ENCODE measurements at places on chromosomes 12 and 14.

GRCh38 chr12:51669271-51669670, 78.2 kb downstream of the SCN8A start:
- no peak for DNase-seq

- no peak for DNase-seq
Observed at GRCh38 chr14:101241807-101242278, 319.5 kb upstream of the DIO3 start.

DNA sequence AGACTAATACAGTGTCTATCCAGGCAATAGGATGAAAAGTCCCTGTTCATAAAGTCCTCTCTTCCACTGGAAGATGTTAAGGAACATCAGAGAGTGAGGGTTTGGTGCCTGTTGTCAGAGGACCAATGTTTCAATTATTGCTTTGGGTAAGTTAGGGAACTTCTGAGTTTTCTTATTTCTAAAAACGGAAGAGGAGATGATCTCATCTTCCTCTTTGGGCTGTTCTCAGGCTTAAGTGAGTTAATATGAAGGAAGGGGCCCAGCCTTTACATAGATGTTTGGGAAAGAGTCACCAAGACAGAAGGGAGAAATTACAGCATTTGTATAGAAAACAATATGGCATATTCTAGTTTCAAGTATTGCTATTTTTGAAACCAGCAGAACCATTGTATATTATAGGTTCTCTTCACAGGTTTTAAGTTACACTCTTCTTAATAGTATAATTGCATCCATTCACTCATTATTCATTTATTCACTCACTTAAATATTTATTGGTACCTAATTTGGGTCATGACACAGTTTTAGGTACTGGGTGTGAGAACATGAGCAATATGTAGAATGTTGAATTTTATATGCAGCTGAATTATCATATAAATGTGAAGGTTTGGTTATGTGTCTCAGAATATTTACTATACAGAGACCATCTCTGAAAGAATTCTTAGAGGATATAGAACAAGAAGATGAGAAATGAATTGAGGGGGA, 68.5 kb upstream of the LRIG3 start:
- no peak for DNase-seq

GRCh38 chr12:109987615-109988014, 8.6 kb downstream of the GIT2 start:
- DNase-seq = no peak

DNA sequence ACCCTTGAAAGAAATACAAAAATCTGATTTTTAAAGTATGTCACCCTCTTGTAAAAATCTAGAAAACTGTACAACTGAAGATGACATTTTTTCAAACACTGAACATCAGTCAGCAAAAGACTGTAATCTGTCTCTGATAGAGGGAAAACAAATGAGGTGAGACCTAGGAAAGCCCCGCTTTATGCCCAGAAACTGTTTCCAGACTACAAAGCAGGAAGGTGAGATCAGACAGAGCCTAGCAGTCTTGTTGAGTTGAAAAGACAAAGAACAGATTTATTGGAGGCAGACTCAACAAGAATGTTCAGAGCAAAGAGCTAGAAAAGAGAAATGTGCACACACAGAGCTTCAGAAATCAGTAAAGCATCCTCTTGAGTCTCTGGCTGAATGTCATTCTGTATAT, 873.6 kb downstream of the LRFN5 start:
- no peak for DNase-seq

- no peak for DNase-seq
Observed at GRCh38 chr12:51225771-51226170, 7.9 kb upstream of the POU6F1 start.

DNA sequence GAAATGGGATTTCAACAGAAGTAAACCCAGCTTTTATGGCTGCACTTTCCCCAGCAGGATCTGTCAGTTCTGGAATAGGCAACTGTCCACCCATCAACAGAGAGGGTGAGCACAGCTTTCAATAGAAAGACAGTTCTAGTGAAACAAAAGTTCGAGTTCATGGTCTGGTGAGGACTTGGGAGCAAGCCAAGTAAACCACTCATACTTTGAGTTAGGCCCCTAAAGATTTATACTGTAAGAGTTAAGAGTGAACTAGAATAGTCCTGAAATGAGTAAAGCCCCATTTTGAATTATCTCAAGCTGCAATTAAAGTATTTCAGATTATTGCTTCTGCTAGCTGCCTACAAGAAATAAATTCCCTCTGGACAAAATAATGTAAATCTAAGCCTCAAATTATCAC, 82.6 kb downstream of the METTL25 start:
- no peak for DNase-seq

- no peak for DNase-seq
Observed at GRCh38 chr12:43069768-43070221, 480.2 kb upstream of the PRICKLE1 start.

DNA sequence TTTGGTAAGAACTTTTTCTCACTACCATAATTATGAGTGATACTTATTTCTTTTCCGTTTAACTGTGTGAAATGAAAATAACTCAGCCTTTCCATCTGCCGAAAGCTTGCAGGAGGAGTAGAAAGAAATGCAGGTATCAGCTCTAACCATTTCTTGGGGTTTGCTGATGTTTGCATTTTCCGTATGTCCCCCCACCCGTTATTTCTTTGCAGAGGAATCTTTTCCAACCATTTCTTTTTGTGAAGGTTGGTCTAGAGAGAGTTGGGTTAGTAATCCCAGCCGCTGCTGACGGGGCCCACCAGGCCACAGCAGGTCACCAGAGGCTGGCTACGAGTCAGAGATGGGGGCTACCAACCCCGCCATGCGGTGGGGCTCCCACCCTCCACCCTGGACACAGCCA, 7.0 kb upstream of the PIWIL1 start:
- no peak for DNase-seq

- DNase-seq = no peak
Observed at GRCh38 chr14:99187858-99188257, 84.1 kb downstream of the BCL11B start.

DNA sequence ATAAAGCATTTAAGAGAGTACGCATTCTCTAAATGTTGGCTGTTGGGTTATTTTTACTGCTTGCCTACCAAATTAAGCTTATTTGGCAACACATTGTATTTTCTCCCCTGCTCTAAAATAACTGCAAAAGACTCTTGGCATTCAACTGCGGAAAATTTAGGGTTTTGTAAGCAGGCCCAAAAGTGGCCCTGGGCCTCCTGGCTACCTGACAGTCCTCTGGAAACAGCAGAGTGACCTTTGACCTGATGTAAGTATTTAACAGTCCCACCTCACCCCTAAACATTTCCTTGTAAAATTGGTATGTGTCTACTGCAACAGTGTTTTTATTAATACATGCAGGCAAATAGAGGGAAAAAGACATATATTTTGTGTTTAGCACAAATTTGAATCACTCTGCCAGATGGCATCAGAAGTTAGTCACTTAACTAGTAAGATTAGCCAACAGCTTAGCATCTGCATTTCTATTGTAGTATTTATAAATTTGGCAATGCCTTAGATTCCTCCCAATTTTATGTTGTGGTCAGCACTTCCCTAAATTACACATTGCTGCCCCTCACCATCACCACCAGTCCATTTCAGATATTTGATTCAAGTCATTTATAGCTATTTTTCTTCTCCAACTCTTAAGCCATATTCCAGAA, 11.2 kb downstream of the LLPH start:
- no peak for DNase-seq

DNA sequence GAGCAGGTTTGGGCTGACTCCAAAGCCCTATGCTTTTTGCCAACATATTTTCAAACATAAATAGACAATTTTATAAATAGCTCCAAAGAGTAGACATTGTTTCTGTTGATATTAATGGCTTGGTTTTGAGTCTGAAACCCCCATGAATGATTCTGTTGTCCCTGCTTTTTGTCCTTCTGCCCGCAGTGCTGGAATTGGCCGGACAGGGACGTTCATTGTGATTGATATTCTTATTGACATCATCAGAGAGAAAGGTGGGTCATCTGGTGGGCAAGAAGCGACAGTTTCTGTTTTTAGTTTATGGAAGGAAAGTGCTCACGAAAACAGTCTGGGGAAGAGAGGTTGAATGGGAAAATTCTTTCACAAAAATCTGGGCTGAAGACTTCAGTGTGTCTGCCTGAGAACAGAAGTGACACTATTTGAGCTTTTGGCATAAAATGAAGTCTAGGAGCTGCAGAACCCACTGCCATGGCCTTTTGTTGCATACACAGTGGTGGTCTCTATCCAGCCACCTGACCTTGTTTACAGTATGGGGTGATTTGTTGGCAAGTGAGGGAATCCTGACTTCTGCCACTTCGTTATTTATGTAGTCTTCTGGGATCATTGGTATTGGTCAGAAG, 69.6 kb downstream of the PTPN11 start:
- DNase-seq = no peak

- no peak for DNase-seq
Observed at GRCh38 chr12:123119808-123120207, 31.1 kb downstream of the PITPNM2 start.

- no peak for DNase-seq
Observed at GRCh38 chr14:79855789-79856188, 355.5 kb downstream of the DIO2 start.

DNA sequence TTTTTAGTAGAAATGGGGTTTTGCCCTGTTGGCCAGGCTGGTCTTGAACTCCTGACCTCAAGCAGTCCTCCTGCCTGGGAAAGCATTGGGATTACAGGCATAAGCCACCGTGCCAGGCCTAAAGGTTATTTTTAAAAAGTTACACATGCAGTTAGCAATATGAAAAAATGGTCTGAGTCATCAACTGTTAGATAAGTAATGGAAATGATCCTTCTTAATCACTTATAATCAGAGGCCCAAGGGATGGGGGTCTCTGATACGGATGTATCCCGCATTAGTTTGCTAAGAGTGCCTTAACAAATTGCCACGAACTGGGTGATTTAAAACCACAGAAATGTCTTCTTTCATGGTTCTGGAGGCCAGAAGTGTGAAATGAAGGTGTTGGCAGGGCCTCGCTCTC, 54.1 kb upstream of the FERMT2 start:
- no peak for DNase-seq

DNA sequence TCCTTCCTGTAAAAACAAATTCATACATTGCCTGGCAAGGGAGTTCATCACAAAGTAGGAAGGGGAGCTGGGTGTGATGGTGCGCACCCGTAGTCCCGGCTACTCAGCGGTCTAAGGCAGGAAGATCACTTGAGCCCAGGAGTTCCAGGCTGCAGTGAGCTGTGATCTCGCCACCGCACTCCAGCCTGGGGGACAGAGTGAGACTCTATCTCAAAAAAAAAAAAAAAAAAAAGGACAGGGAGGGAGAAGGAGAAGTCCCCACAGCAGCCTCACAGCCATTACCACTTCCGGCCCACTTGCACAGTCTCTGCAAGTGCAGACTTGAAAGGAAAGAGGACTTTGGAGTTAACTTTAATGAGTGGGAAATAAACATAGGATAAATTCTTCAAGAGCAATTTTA, 121.0 kb downstream of the FBXL14 start:
- DNase-seq = no peak

GRCh38 chr12:74903522-74903921, 306.1 kb downstream of the KCNC2 start:
- DNase-seq = peak; percentile 45

- DNase-seq = no peak
Observed at GRCh38 chr14:78713716-78714115, 543.5 kb downstream of the NRXN3 start.

GRCh38 chr14:92439537-92440344, 73.8 kb upstream of the RIN3 start:
- no peak for DNase-seq

GRCh38 chr14:96083667-96084320, 44.6 kb downstream of the C14orf132 start:
- DNase-seq = no peak

- DNase-seq = no peak
Observed at GRCh38 chr12:132471011-132471857, 18.7 kb upstream of the FBRSL1 start.
